ENCODE measurements at places on chromosomes 11 and 22.

DNA sequence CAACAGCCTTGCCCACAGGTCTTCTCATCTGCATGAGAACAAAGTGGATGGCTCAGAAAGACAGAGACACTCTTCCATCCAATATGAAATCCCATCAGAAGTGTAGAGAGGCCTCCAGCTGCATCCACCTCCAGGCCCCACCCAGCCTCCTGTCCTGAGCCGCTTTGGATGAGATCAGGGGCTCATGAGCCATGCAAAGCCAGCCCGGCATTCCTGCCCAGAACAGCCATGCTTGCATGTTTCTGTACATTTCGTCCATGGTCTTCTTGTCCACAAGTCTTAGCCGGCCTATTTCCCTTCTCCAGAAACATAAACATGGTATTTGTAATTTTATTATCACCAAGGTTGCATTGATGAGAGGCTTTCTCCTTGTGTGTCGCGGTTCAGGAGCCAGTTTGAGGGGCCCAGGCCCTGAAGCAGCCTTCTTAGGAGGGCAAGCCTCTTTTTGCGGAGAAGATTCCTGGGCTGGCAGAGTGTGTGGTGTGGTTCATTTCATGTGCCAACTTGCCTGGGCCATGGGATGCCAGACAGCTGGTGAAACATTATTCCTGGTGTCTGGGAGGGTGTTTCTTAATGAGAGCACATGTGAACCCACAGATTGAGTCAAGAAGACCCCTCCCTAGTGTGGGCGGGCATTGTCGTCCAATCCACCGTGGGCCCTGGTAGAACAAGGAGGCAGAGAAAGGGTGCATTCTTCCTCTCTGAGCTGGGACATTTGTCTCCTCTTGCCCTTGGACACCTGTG is 928.9 kb downstream of the TBC1D22A start:
- no peak for DNase-seq

DNA sequence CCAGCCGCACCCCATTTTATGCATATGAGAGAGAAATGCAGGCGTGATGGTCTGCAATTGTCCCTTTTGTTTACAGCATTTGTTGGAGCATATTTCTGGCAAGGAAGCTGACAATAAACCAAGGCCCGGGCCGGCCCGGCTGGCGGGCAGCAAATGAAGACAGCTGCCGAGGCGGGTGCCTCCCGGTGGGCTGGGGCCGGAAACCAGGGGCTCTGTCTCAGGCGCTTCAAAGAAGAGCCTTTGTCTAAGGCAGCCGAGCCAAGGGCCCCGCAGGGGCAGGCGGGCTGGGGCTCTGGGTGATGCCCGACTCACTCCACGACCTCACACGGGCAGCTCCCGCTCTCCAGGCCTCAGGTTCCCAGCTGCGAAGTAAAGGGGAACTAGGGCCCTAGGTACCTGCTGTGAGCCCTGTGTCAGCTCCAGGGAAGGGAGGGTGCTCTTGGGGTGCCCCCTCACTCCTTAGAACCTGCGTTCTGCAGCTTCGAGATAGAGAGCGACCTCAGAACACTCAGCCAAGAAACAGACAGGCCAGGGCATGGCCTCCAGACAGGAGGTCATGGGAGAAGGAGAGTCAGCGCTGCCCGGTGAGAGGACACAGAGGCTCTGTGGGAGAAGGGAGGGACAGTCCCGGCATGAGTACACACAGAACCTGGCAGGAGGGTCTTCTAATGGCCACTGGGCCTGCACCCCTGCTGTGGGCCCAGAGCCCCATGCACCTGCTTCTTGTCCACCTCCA is 2.4 kb downstream of the LINC01488 start:
- DNase-seq: no peak

GRCh38 chr22:11627798-11628650 is 3900.0 kb upstream of the OR11H1 start:
- DNase-seq: no peak

- DNase-seq: peak; percentile 39
Observed at GRCh38 chr11:34512840-34513681, 533 bp downstream of the ELF5 start.

- no peak for DNase-seq
Observed at GRCh38 chr22:30930228-30930627, 38.3 kb downstream of the MORC2 start.

- no peak for DNase-seq
Observed at GRCh38 chr11:40987776-40988435, 471.5 kb downstream of the LRRC4C start.

GRCh38 chr22:44891791-44892190 is 118.0 kb downstream of the PHF21B start:
- no peak for DNase-seq

GRCh38 chr11:38296211-38296776 is 1698.3 kb upstream of the RAG2 start:
- no peak for DNase-seq

GRCh38 chr22:29769723-29770321 is 2.7 kb downstream of the UQCR10 start:
- no peak for DNase-seq

- DNase-seq: no peak
Observed at GRCh38 chr11:56890584-56891305, 98.0 kb upstream of the OR5AK2 start.

DNA sequence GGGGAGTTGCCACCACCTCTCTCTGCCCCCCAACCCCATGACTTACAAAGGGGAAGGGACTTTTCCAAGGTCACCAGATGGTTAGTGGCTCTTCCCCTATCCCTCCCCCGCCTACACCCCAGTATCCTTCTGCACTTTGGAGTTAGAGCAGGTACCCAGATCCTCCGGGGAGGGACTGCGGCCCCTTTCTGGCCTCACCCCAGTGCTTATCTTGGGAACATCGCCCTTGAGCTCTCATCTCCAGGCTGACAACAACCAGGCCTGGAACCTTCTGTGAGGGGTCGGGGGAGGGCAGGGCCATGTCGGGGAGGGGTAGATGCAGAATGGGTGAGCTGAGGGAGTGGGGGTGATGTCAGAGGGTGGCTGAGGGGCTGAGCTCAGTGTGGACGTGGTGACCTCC is 7.5 kb upstream of the NAALADL1 start:
- no peak for DNase-seq

DNA sequence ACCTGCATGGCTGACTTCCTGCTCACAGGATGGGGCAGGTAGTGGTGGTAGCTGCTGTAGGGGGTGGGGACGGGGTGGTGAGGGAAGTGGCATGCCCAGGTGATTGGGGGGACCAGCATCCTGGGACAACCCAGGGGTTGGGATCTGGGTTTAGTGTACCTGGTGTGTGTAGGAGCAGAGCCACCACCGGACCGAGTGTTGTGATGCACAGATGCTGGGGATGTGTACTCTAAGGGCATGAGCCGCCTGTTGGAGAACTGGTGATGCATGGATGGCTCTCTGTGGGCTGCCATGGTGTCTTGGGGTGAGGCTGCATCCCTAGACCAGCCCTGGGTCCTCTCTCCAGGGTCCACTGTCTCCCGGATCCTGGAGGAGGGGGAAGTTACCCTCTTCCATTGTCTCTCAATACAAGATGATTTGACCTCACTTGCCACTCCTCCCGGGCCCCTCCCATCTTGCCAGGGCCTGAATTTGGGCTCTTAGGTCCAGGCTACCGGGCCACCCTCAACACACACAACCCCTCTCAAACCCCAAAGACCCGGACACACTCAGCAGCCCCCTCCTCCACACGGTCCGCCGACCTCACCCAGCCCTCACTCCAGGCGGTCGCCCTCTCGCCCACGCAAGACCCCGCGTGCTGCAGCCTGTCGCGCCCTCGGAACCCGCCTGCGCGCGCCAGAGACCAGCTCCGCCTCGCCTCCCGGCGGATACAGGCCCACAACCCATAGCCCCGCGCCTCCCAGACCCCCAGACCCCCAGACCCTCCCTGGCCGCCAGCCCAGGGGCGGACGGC is 619 bp downstream of the LRRC75B start:
- no peak for DNase-seq

- DNase-seq: no peak
Observed at GRCh38 chr11:12318791-12319438, 58.5 kb upstream of the PARVA start.
